Retina (tissue), 1 donor: ENCODE measurements at places on chromosomes 12 and 14.

DNA sequence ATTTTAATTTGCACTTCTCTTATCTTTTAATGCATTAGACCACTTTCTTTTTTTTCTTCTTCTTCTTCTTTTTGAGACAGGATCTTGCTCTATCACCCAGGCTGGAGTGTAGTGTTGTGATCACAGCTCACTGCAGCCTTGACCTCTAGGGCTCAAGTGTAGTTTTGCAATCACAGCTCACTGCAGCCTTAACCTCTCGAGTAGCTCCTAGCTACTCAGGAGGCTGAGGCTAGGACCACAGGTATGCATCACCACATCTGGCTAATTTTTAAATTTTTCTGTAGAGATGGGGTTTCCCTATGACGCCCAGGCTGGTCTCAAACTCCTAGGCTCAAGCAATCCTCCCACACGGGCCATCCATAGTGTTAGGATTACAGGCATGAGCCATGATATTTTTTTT is 12.7 kb downstream of the TMED8 start:
- DNase-seq = no peak

DNA sequence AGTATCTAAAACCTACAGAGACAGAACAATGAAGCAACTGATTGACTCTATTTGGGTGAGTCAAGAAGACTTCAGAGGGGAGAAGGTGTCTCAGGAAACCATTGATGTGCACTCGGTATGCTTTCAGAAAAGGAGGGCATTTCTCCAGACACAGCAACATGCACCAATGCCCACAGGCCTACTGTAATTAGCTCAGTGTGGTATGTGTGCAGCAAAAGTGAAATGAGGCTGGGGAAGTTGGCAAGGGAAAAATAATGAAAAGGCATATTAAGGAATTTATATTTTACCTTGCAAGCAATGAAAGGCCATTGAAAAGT is 158.4 kb upstream of the GRIP1 start:
- peak; percentile 24 for DNase-seq

- DNase-seq = no peak
Observed at GRCh38 chr12:47534695-47535094, 171.1 kb downstream of the RPAP3 start.

DNA sequence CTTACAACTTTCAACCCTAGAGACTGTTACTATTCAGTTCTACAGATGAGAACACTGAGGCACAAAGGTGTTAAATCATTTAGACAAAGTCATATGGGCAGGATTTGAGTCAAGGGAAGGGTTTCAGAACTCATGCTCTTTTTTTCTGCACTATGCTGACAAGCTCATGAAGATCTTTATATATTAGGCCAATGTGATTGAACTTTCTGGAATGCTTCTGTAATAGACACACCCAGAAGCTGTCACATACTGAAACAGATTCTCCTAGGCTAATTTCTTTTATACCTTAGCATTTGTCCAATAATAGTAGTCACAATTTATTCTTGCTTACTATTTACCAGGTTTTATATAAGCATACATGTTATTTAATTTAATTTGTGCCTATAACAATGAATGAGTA is 164.0 kb downstream of the ALG10B start:
- no peak for DNase-seq

- DNase-seq = no peak
Observed at GRCh38 chr14:89697281-89698060, 257.1 kb downstream of the EFCAB11 start.

DNA sequence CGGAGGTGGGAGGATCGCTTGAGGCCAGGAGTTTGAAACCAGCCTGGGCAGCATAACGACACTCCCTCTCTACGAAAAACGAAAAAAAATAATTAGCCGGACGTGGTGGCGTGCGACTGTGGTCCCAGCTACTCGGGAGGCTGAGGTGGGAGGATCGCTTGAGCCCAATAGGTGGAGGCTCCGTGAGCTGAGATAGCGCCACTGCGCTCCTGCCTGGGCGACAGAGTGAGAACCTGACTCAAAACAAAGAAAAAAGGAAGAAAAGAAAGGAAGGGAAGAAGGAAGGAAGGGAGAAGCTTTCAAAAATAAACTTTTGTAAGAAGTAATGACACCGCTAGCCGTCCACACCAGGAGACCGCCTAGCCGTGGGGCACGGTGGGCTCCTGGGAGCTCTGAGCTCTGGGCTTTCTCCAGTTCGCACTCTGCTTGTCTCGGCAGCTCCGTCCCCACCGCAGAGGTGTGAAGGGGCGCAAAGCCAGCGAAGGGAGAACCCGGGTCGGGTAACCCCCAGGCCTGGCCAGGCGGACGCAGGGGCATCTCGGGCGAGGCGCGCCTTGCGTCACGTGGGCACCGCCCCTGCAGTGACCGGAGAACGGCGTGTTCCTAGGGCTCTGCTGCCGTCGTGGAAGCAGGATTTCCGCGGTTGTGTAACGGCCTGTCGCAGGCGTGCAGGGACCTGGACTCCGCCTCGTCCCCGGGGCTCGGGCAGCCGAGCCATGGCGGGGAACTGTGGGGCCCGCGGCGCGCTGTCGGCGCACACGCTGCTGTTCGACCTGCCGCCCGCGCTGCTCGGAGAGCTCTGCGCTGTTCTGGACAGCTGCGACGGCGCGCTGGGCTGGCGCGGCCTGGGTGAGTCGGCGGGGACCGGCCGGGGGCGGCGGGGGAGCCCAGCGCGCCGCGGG is at the start of gene IRAK3:
IRAK3 (plus strand) TSS at position 631 of the 902 bp plus-strand sequence; CDS start at position 717, 86 bp downstream.
- DNase-seq = peak; percentile 86

DNA sequence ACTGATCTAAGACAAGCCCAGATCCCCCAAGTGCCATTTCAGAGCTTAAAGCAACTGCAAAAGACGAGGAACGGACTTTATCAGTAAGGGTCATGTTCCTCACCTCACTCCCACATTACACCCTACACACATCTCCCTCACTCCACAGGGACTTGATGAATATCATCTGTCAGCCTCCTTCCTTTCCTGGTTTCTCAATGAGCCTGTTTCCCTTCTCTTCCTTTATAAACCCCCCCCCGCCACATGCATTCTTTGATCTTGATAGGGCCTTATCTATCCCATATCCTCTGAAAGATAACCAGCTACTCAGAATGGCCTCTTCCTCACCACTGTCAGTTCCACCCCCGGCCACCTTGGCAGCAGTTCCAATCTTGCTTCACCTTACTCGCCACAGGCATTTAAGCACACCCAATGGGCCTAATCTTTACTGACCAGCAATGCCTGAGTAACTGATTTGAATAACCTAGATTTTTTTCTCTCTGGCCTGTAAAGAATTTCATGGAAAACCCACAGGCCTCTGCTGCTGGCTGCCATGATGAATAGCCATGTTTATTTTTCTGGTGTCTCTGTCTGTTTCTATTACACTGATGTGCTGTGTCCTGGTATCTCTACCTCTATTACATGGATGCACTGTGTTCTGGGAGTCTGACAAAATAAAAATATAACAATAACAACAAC is 138.7 kb downstream of the PHLDA1 start:
- DNase-seq = no peak

- no peak for DNase-seq
Observed at GRCh38 chr12:43111608-43112007, 440.4 kb downstream of the ADAMTS20 start.

DNA sequence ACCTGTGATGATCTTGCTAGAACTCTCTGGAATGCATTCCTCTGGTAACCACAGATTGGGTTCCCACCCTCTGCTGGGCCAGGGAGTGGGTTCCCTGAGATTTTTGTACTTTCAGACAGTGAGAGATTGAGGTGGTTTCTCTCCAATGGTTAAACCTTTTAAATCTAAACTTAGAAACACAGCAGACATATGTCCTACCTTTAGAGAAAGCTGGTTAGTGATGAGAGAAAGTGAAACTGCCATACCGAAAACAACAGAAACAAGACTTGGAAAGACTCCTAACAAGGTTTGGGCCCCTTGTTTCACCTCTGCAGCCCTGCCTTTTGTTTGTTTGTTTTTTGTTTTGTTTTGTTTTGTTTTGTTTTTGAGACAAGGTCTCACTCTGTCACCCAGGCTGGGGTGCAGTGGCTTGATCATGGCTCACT is 9.7 kb upstream of the SGPP1 start:
- DNase-seq = no peak

GRCh38 chr12:93766796-93767523 is 89.8 kb downstream of the CRADD start:
- DNase-seq = no peak

- DNase-seq = no peak
Observed at GRCh38 chr12:121989276-121990113, 32.2 kb upstream of the BCL7A start.

DNA sequence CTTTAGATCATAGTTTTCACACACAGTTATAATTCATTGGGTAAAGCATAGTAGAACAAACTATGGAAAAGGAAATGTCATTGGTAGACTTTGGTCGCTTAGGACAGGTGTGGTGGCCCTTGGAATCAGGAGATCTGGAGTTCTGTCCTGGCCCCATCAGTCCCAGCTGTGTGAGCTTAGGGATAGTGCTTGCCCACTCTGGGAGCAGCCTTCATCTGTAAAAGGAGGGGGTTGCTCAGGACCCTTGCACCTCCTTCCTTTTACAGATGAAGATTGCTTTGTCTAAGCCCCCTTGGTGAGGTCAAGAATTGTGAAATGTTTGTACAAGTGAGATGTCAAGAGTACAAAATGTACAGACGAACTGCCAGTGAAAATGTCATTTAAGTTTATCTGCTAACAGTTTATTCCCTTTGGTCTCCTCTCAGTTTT is 93.2 kb downstream of the BORCS5 start:
- no peak for DNase-seq

DNA sequence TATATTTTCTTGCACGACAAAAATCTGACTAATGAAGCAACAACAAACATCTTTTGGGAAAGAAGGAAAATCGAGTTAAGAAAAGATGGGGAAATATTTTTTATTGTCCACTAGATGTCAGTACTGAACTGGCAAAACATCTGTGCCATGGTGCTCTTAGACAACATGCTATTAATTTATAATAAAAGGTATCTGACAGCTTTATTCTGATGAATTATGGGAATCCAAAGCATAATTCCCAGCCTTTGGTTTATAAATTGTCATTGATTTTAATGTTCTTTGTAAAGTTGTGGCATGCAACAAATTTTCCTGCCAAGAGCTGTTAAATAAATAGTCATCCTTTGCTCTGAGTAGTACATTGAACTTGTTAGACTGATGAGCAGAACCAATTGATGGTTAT is 231.2 kb downstream of the ETNK1 start:
- DNase-seq = peak; percentile 48

DNA sequence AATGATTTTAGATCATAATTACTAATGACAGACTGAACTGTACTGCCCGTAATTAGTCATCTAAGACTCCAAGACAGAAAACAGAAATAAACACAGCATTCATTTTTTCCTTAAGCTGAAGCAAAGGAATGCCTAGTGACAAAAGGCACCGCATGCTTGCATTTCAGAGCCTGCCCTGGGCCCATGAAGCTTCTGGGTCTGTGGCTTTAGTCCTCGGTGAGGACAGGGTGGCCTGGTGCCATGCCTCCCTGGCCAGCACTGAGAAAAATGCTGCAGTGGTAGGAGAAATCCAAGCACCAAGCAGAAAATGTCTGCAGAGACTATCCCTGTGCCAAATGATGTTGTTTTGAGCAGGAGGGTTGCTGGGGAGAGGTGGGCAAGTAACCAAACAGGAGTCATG is 171.6 kb downstream of the CALM1 start:
- no peak for DNase-seq

- no peak for DNase-seq
Observed at GRCh38 chr14:85732031-85732430, 202.1 kb downstream of the FLRT2 start.

DNA sequence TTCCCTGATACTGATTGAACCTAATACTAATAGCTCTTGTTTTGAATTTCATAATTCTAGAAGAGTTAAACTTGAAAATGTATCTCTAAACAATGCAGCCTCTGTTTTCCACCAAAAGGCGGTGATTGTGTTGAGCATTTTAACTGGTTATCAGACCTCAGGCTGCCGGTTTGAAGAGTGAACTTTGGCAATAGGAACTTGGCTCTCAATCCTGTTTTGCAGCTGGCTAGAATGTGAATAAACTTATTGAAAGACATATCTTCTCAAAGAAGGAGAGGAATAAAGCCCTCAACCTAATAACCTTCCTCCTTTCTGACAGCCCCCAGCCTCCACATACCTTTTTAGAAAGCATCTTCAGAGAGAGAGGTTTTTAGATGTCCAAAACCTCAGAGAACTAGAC is 105.4 kb downstream of the SRGAP1 start:
- DNase-seq = no peak
